ENCODE measurements at places on chromosomes 4 and X.

DNA sequence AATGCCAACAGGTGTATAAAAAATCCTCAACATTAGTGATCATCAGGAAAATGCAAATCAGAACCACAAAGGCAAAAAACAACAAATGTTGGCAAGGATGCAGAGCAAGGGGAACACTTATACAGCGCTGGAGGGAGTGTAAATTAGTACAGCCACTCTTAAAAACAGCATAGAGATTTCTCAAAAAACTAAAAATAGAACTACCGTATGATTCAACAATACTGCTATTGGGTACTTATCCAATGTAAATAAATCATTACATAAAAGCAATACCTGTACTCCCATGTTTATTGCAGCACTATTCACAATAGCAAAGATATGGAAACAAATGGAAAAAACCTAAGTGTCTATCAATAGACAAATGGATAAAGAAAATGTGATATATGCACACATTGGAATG lies 171.3 kb downstream of the SLC7A11 start:
- DNase-seq = no peak

GRCh38 chr4:152408514-152409327 lies 127.2 kb downstream of the FBXW7 start:
- no peak for DNase-seq

- no peak for DNase-seq
These were observed 174.6 kb downstream of the INPP4B start for GRCh38 chr4:142671516-142671915.

- DNase-seq = no peak
These were observed 73.3 kb upstream of the NALF2 start for GRCh38 chrX:69430785-69431184.

DNA sequence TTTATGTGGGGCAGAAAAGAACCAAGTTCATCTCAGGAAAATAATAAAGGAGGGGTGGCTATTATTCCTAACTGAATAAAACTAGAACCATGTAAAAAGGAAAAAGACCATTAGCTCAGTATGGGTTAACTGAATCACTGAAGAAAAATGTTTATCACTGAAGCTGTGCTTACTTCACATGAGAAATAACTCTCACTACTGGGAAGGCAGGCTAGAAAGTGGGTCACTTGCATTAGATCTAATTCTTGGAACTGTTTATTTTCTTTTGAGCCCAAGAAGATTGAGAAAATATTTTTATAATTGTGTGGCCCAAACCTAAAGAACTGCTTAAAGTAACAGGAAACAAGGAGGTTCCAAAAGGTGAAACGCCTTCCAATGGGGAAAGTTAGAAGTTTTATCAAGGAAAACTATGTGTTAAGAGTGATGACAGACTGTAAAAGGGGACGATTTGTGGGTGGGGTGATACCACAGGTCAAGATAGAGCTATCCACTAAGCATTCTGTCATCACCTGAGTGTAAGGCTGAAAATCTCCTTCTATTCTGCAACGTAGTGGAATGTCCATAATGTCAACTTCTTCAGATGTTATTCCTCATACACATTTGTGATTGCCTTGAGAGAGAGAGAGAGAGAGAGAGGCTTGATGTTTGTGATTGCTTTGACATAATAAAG lies 1083.5 kb downstream of the PCDH7 start:
- DNase-seq = no peak

DNA sequence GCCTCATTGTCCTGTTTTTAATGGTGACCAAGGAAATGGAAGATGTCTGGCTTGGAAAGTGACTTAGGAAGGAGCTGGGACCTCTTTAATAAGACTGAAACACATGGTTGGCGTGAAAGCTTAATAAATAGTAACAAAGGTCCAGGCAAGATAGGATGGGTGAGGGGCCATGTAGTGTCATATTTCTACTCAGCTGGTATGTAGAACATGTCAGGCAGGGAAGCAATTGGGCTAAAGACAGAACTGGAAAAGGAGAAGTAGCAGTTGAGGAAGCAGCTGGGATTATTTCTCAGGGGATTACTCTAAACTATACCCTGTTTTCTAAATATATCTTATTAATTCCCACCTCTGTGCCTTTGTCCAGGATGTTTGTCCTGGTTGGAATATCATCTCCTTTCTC lies 18.6 kb downstream of the ITGB1BP2 start:
- no peak for DNase-seq

- DNase-seq = no peak
These were observed 57.0 kb downstream of the SORBS2 start for GRCh38 chr4:185754961-185755360.

- no peak for DNase-seq
These were observed 107.2 kb downstream of the SCD5 start for GRCh38 chr4:82691431-82691830.

- no peak for DNase-seq
These were observed 127.3 kb upstream of the WDR1 start for GRCh38 chr4:10243856-10244255.

GRCh38 chr4:6939761-6940743 lies 30.4 kb downstream of the TBC1D14 start:
- DNase-seq = no peak

GRCh38 chrX:471281-471680 lies 84.6 kb upstream of the PPP2R3B start:
- no peak for DNase-seq

GRCh38 chr4:89268679-89269078 lies 38.9 kb downstream of the GPRIN3 start:
- DNase-seq = no peak

DNA sequence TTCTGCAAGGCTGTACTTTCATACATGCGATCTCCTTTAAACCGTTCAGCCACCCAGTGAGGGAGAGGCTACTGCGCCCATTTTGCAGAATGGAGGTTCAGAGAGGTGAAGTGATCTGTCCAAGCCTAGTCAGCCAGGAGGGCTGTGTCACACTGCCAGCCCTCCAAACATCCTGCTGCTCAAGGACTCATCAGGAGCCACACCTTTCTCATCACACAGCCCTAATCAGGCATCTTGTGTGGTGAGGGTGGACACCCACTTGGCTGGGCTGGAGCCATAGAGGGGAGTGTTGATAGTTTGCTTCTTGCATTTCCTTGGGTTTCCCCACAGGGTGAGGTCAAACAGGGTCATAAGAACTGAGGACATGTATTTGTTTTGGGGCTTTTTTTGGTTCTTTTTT lies 5.4 kb upstream of the CXCR3 start:
- no peak for DNase-seq

DNA sequence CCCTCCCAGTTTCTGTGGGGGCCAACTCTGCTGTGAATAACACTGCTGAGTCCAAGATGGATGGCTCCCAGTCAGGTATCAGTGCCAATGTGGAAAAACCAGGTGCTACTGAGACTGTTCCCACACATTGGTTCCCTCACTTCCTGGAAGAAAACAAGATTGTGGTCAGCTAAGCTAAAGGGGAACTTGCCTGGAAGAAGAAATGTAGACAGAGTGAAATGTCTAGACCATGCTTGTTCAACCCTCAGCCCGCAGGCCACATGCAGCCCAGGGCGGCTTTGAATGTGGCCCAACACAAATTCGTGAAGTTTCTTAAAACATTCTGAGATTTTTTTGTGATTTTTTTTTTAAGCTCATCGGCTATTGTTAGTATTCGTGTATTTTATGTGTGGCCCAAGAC lies 28.6 kb upstream of the UTP14A start:
- no peak for DNase-seq

GRCh38 chr4:188025476-188025875 lies 29.9 kb downstream of the ZFP42 start:
- no peak for DNase-seq

DNA sequence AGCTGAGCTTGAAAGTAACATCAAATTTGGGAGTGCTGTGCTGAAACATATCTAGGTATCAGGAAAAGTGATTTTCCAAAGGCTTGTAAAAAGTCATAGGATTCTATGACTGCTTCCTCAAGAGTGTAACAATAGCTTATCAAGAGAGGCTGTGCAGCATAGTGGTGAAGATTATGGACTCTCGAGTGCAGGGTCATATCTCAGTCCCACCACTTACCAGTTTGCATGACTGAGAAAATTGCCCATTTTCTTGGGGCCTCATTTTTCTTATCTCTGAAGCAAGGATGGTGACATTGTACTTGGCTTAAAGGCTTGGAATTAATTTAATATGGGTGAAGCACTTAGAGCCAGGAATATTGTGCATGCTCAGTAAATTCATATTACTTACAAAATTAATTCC lies 57.2 kb downstream of the AFF1 start:
- no peak for DNase-seq

DNA sequence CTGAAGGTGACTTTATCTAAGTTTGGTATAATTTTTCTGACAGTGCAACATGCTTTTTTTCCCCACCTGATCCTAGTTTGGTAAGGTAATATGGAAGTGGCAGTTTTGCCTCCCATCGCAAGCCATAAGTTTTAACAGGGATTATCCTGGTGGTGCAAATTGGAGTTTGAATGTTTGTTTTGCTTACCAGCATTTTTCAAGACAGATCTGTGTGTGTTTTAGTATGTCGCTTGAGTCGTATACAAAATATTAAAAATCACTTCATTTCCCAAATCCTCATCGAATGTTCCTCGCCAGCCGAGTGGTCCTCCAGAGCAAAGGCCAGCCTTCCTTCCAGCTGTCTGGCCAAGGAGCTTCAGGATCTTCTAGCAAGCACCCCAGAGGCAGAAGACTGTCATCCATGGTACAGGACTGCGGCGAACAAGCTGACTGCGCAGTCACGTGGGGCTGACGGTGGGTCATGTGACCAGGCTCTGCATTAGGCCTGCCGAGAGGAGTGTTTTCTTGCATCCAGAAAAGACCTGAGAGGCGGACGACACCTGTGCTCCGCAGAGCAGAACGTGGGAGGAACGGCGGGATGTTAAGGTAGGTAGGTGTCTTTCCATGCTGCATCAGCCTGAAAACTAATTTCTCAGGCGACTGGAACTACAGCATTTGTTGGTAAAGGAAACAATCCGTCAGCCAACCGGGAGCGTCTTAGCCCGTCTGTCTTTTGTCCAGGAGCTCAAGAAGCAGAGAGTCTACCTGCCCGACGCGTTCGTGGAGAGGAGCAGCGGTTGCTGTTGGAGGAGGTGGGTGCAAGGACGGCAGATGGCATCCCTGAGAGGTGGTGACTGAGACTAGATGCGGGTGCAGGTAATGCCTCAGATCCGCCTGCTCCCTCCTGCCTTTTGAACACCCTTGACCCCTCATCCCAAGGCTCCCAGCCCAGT lies at the start of gene GPRASP3:
GPRASP3 (plus strand) TSS at position 507 of the 932 bp plus-strand sequence. CDS start 28,253 bp downstream, outside the sequence.
- peak; percentile 28 for DNase-seq

- no peak for DNase-seq
These were observed 3.7 kb upstream of the FAM241A start for GRCh38 chr4:112141366-112142138.

DNA sequence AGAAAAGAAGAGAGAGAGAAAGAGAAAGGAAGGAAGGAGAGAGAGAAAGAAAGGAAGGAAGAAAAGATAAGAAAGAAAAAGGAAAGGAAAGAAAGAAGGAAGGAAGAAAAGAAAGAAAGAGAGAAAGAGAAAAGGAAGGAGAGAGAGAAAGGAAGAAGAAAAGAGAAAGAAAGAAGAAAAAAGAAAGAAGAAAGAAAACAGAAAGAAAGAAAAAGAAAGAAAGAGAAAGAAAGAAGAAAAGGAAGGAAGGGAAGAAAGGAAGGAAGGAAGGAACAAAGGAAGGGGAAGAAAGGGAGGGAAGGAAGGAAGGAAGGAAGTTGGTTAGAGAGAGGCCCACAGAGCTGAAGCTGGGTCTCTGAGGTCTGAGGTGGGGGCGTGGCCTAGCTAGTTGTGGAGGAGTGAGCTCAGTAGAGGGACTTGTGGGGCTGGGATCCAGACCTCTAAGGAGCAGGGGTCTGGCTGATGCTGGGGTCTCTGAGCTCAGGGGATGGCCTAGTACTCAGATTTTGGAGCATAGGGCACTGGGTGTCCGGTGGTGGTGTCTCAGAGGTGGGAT lies 27.1 kb upstream of the PDZD4 start:
- no peak for DNase-seq

GRCh38 chr4:87575408-87575807 lies 32.9 kb upstream of the DSPP start:
- no peak for DNase-seq

DNA sequence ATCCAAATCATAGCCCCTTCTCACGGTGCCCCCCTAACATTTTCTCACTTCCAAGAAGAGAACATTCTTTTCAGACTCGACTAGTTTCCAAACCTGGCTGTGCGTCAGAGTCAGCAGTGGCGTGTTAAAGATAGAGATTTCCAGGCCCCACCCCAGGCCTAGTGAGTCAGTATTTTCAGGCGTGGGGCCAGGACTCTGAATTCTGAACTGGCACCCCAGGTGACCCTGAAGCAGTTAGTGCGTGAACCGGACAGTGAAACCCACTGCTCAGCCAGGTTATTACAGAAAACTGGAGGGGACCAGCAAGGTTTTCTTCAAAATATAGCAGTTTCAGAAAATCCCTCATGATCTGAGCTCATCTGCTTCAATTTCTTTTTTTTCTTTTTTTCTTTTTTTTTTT lies 35.0 kb upstream of the BCOR start:
- no peak for DNase-seq

DNA sequence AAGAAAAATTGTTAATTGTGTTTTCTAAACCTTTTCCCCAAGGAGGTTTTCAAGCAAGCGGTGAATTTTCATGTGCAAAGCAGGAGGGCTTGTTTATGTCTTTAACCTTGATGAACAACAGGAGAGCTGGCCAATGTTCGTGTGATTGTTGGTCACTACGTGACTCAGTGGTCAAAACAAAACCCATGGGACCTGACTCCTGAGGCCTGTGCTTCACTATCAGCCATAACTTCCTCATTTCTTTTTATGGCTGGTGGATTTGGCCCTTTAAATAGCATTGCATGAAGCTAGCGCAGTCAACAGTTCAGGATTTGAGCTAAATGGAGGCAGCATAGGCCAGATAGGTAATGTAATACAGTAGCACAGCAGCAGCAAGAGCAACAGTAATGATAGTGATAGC lies 80.5 kb downstream of the MID1IP1 start:
- no peak for DNase-seq

DNA sequence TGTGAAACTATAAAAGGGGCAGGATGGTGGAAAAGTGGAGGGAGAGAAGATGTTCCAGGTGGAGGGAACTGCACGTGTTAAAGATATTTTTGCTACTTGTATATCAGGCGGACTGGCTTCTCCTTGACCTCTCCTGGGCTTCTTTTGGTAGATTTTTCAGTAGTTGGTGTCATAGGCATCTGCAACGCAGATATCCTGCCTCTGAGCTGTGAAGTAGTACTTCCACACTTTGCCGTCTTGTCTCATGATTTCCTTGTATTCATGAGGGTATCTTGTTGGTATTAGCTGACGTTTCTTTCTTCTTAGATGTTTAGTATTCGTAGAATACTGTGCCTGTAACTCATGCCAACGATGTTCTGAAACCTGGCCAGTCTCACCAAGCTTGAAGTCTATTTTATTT lies 81.0 kb downstream of the WWC2 start:
- DNase-seq = no peak

DNA sequence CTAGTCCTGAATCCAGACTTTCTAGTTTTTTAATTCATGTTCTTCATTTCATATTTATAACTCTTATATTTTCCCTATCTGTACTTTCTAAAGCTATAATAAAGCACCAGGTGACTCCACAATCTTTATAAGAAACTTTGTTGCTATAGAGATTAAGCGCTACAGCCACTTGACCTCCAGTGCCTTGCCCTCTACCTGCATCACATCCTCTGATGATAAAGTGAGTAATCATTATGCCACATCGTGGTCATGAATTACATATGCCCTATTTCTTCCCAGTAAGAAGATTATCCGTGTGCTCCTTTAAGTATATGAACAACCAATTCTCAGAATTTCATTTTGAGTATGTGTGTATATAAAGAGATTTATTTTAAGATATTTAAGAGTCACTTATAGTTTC lies 6.8 kb upstream of the DYNLT3 start:
- DNase-seq = no peak

All from GM19239 (cell line).